ENCODE measurements at places on chromosomes 3 and 15.

GRCh38 chr15:56978898-56979662, 60.6 kb downstream of the TCF12 start:
- H3K36me3 ChIP-seq, result no peaks in the 10 kb centered on the region
- no peak overlapping the region for H3K27ac ChIP-seq
- no peak for DNase-seq
- H3K27me3 ChIP-seq, result no peaks in the 10 kb centered on the region
- H3K4me1 ChIP-seq, result no peaks in the 10 kb centered on the region

DNA sequence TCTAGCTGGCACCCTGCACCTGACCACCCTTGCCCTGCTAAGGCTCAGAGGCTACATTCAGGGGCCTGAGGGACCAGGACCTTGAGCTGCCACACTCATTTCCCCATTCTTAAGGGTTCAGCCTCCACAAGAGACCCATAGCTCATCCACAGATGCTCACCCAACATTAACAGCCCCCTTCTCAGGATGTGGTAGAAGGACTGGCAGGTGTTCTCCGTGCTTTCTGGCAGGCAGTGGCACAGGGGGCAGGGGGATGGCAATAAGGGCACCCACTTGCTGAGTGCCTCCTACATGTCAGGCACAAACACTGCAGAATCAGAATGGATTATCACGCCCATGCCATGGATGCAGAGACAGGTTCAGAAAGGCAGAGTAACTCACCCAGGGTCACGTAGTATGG, 9.4 kb downstream of the MAPKAPK3 start:
- DNase-seq, result no peak
- peaks cover 23% of the 10 kb centered on the region for H3K4me1 ChIP-seq
- H3K36me3 ChIP-seq, result no peaks in the 10 kb centered on the region

- H3K4me3 ChIP-seq, result no peak overlapping the region
- no peaks in the 10 kb centered on the region for H3K27me3 ChIP-seq
- no peak overlapping the region for H3K27ac ChIP-seq
- no peak for DNase-seq
Measured at GRCh38 chr15:39427705-39428104, 153.2 kb upstream of the THBS1 start.

- no peaks in the 10 kb centered on the region for H3K4me1 ChIP-seq
- no peak overlapping the region for H3K27ac ChIP-seq
- no peaks in the 10 kb centered on the region for H3K36me3 ChIP-seq
- DNase-seq, result no peak
Measured at GRCh38 chr3:157520485-157521150, 17.4 kb upstream of the VEPH1 start.

DNA sequence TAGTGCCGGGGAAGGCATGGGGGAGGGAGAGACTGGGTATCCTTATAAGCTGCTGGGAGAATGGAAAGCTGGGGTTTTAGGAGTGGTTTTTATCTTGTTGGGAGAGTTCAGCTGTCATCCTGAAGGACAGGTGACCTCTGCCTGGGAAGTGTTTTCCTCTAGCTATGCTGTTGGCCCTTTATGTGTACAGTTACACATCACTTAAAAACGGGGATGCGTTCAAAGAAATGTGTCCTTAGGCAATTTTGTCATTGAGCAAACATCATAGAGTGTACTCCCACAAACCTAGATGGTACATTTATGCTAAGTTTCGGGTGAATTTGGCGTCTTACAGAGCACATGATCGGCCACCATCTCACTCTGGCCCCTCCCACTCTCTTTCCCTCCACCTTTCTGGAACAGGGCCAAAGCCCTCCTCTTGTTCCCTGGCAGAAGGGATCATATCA, 164.3 kb upstream of the NUDT16 start:
- H3K4me3 ChIP-seq, result no peak overlapping the region
- H3K27ac ChIP-seq, result no peak overlapping the region

DNA sequence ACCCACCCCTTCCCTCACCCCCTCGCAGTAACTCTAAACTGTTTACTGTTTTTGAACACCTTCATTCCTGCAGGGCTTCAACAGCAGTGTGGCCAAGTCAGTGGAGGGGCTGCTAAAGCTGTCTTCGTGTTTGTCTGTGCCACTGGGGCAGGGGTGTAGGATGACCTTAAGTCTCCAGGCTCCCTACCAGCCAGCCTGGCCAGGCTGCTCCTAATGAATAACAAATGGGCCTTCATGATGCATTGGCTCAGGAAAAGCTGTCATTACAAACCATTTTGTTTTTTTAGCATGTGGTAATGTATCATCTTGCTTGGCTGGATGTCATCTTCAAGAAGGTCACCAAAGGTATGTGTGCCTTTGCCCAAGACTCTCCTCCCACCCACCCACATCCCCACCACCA, 372.2 kb upstream of the WNT5A start:
- no peaks in the 10 kb centered on the region for H3K4me1 ChIP-seq
- H3K27ac ChIP-seq, result no peak overlapping the region
- no peak for DNase-seq
- no peaks in the 10 kb centered on the region for H3K36me3 ChIP-seq
- no peak overlapping the region for H3K4me3 ChIP-seq

DNA sequence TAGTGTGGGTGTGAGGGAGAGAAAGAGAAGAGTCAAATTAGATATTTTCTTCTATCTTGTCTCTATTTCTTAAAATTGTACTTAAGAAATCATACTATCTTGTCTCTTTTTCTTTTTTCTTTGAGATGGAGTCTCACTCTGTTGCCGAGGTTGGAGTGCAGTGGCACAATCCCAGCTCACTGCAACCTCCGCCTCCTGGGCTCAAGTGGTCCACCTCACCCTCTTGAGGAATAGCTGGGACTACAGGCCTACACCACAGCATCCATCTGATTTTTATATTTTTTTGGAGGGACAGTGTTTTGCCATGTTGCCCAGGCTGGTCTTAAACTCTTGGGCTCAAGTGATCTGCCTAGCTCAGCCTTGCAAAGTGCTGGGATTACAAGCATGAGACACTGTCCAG, 104.2 kb downstream of the MYO9A start:
- no peak overlapping the region for H3K27ac ChIP-seq
- H3K4me1 ChIP-seq, result peaks cover 4% of the 10 kb centered on the region
- H3K4me3 ChIP-seq, result no peak overlapping the region
- peaks cover under 1% of the 10 kb centered on the region for H3K36me3 ChIP-seq
- no peak for DNase-seq
- H3K27me3 ChIP-seq, result no peaks in the 10 kb centered on the region

GRCh38 chr3:151839313-151839631, 25.4 kb downstream of the AADAC start:
- DNase-seq, result no peak
- H3K36me3 ChIP-seq, result no peaks in the 10 kb centered on the region
- no peaks in the 10 kb centered on the region for H3K27me3 ChIP-seq
- no peak overlapping the region for H3K27ac ChIP-seq
- no peak overlapping the region for H3K4me3 ChIP-seq

DNA sequence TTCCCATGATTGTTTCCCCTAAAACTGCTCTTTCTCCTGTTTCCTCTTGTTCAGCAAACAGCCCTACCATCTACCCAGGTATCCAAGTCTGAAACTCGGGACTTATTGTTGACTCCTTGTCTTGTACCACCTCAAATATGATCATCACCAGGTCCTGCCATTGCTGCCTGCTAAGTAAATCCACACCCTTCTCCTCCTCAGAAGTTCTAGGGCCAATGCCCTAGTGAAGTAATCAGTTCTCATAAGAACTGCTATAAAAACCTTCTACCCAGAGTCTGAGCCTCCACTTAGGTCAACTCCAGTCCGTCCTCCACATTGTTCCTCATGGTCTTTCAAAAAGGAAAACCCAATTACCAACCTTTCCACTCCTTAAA, 77.0 kb upstream of the IL12A start:
- H3K36me3 ChIP-seq, result no peaks in the 10 kb centered on the region
- no peaks in the 10 kb centered on the region for H3K27me3 ChIP-seq
- H3K4me3 ChIP-seq, result no peak overlapping the region
- DNase-seq, result no peak
- peaks cover 3% of the 10 kb centered on the region for H3K4me1 ChIP-seq
- no peak overlapping the region for H3K27ac ChIP-seq

DNA sequence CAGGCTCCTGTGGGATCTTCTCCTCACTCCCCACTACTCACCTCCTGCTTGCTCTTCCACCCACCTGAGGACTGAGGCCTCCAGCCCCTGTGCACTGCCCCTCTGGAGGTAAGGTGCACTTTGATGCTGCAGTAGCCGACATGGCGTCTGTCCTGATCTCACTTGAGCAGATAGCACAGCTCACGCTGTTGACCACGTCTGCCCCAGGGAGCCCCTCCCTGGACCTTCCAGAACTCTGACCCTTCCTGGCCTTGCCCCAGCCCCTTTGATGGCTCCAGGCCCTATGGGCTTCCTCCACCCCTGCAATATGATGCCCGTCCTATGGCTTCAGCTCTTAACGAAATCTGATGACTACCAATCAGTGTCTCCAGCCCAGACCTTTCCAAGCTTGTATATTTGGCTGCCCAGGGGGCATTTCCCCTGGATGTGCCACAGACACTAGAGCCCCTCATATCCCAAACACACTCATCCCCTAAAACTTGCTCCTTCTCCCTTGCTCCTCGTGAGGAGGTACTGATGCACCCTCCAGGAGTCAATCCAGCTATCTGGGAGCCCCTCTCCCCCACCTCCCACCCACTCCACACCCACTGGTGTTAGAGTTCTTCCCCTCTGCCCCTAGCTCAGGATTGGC, 27.1 kb downstream of the KY start:
- DNase-seq, result peak; percentile 16
- H3K4me1 ChIP-seq, result no peaks in the 10 kb centered on the region
- H3K36me3 ChIP-seq, result no peaks in the 10 kb centered on the region
- H3K27me3 ChIP-seq, result no peaks in the 10 kb centered on the region
- H3K27ac ChIP-seq, result no peak overlapping the region
- H3K4me3 ChIP-seq, result no peak overlapping the region

DNA sequence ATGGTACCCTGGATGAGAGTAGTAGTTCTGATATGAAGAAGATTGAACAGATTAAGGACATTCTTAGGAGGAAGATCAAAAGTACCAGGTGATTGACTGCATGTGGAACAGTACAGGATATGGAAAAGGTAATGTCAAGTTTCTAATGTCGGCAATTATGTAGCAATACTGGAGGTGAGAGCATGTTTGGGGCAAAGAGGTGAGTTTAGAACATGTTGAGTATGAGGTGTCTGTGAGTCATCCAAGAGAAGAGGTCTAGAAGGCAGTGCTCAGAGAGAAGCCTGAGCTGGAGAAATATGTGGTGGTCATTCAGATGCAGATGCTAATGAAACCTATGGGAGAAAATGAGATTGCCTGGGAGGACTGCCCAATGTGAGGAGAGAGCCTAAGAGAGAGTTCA, 305.6 kb downstream of the ZBTB20 start:
- no peak for DNase-seq
- H3K4me1 ChIP-seq, result peaks cover 3% of the 10 kb centered on the region
- H3K4me3 ChIP-seq, result no peak overlapping the region
- H3K27ac ChIP-seq, result no peak overlapping the region
- no peaks in the 10 kb centered on the region for H3K27me3 ChIP-seq

DNA sequence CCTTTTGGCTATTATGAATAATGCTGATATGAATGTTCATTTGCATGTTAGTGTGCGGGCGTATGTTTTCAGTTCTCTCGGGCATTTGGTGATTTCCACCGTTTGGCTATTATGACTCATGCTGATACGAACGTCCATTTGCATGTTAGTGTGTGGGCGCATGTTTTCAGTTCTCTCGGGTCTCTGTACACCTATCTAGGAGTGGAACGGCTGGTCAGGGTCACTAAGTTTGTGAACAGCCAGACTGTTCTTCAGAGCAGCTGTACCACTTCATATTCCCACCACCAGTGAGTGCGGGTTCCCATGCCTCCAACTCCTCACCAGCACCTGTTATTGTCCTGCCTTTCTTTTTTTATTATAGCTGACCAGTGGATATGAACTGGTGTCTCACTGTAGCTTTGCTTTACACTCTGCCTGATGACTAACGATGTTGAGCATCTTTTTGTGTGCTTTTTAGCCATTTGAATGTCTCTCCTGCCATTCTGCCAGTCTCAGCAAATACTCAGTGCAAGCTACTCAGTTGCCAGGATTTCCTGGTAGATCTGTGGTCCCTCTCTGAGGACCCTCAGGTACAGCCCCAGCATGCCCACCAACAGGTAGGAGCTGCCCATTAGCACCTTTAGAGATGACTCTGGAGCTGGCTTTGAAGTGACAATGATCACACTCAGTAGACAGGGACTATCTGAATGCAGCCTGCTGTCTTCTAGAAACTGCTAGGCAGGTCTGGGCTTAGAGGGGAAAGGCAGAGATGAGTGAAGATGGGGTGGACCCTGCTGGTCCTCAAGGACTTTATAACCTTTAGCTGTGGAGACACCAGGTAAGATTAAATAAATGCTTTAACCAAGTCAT, 141.1 kb downstream of the XXYLT1 start:
- DNase-seq, result no peak
- no peaks in the 10 kb centered on the region for H3K4me1 ChIP-seq
- H3K27ac ChIP-seq, result no peak overlapping the region
- no peak overlapping the region for H3K4me3 ChIP-seq
- peaks cover 10% of the 10 kb centered on the region for H3K36me3 ChIP-seq
- H3K27me3 ChIP-seq, result no peaks in the 10 kb centered on the region

GRCh38 chr3:42547401-42547945, 34.3 kb downstream of the SEC22C start:
- H3K4me1 ChIP-seq, result no peaks in the 10 kb centered on the region
- peak; percentile 93 for DNase-seq
- no peak overlapping the region for H3K27ac ChIP-seq
- no peak overlapping the region for H3K4me3 ChIP-seq

- H3K4me3 ChIP-seq, result no peak overlapping the region
- H3K4me1 ChIP-seq, result peaks cover 8% of the 10 kb centered on the region
- no peak overlapping the region for H3K27ac ChIP-seq
- no peak for DNase-seq
- H3K36me3 ChIP-seq, result no peaks in the 10 kb centered on the region
Measured at GRCh38 chr3:60147249-60147950, 1097.6 kb upstream of the CFAP20DC start.

DNA sequence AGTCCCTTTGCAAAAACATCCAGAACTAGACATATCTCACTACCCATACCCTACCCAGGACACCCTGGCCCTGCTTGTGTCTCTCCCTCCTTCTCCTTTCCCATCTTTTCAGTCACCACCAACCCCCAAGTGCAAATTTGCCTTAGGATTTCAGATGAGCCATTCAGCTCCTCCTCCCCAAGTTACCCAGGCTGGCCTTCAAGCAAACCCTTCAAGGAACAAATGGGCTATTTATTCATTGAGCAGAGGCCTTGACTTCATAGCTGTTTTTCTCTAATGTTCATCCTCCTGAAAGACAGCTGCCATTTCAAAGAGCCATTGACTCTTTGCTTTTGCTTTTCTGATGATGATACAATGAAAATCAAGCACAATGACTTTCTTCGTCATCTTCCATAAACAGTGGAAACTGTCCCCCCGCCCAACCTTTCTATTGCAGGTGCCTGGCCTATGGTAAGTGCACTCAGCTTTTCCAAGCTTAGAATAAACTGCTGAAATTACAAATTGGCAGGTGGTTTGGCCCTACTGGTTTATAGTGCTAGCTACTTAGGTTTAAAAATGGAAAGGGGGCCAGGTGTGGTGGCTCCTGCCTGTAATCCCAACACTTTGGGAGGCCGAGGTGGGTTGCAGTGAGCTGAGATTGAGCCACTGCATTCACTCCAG, 26.1 kb upstream of the KLHL6 start:
- H3K27me3 ChIP-seq, result no peaks in the 10 kb centered on the region
- H3K36me3 ChIP-seq, result no peaks in the 10 kb centered on the region
- DNase-seq, result no peak
- H3K4me1 ChIP-seq, result peaks cover 26% of the 10 kb centered on the region
